ENCODE measurements at places on chromosomes 11 and 22.
A peak's percentile ranks its signal among the peaks of the same experiment; 100 is the strongest.

GRCh38 chr11:24064309-24064903 is 432.4 kb upstream of the LUZP2 start:
- DNase-seq, result no peak

- no peak for DNase-seq
These were observed 167.4 kb downstream of the BRD1 start for GRCh38 chr22:49660321-49660720.

DNA sequence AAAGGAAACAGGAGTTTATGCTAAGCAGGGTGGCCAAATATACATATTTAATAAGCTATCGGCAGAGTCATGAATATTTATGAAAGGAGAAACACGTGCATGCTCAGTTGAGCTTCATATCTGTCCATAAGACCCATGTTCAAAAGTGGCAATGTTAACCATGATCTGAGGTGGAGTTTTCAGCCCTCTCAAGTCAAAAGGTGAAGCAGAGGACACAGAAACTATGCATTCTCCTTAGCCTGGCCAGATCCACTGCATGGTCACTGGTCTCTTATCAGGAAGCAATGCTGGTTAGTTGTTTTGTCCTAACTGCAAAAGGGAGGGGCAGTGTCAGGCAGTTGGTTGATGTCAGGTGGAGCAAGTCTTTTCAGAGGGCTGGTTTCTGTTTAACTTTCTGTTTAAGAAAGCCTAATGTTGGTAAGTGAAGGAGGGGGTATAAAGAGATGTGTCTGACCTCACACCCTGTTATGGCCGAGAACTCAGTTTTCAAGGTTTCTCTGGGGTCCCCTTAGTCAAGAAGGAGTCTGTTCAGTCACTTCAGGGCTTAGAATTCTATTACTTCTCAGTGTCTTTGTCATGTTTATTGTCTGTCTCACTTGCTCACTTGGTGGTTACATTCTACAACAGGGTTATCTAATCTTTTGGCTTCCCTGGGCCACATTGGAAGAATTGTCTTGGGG is 5.5 kb upstream of the SELENOH start:
- no peak for DNase-seq

GRCh38 chr11:119571311-119571710 is 148.3 kb upstream of the THY1 start:
- peak; percentile 16 for DNase-seq

DNA sequence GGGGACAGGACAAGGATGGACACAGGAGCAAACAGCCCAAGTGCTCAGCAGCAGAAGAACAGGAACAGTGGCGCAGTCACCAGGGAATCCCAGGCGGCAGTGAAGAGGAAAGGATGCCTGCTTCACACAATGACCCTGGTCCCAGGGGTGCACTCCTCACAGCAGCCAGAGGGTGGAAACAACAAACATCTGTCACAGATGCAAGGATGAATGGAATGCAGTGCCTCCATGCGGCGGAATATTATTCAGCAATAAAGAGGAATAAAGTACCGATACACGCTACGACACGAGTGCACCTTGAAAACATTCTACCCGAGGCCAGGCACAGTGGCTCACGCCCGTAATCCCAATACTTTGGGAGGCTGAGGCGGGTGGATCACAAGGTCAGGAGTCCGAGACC is 12.7 kb downstream of the CSNK1E start:
- DNase-seq, result peak; percentile 37

GRCh38 chr11:65486570-65487466 is 12.0 kb upstream of the MALAT1 start:
- no peak for DNase-seq

GRCh38 chr22:40612291-40612751 is 24.2 kb downstream of the MRTFA start:
- no peak for DNase-seq

- no peak for DNase-seq
These were observed 9.4 kb upstream of the NLRP10 start for GRCh38 chr11:7974668-7975067.

GRCh38 chr22:29870574-29870973 is 12.4 kb upstream of the MTMR3 start:
- no peak for DNase-seq

- DNase-seq, result peak; percentile 48
These were observed 1.5 kb downstream of the GALNT18 start for GRCh38 chr11:11620173-11620920.

- no peak for DNase-seq
These were observed 15.8 kb downstream of the EPS8L2 start for GRCh38 chr11:721741-722345.

- peak; percentile 74 for DNase-seq
These were observed 342 bp downstream of the EFCAB6 start for GRCh38 chr22:43811777-43812148.

DNA sequence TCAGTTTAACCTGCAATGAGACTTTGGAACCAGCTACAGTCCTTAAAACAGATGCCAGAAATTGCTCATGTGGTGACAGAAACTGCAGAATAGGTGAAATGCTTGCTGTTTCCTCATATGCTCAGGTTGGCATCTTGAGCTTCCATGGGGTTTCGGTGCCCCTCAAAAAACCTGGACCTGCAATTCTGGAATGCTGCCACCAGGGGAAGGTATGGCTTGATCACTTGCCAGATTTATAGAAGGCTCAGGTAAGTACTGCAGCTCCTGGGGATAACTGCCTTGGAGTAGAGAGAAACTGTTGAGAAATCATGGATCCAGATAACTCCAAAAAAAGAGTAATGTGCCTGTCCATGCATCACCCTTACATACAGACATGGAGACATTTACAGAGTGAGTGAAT is 113.0 kb downstream of the CTTN start:
- DNase-seq, result no peak

GRCh38 chr11:5107285-5107684 is 30.9 kb downstream of the OR52A5 start:
- DNase-seq, result no peak

- DNase-seq, result peak; percentile 50
These were observed 24.1 kb upstream of the LRRC32 start for GRCh38 chr11:76694664-76695063.

GRCh38 chr11:134322553-134322952 is 9.2 kb upstream of the GLB1L2 start:
- no peak for DNase-seq

GRCh38 chr11:62157603-62158002 is 32.4 kb upstream of the SCGB1D1 start:
- DNase-seq, result no peak

GRCh38 chr22:31726692-31727091 is 23.2 kb downstream of the PRR14L start:
- no peak for DNase-seq

- DNase-seq, result no peak
These were observed 155.7 kb downstream of the CWF19L2 start for GRCh38 chr11:107301878-107302277.

- peak; percentile 81 for DNase-seq
These were observed at the start of gene TP53I11 for GRCh38 chr11:44950625-44951476. TSS of gene TP53I11 (minus strand) at chr11:44950883. CDS start at chr11:44938335, 12,548 bp downstream.

- no peak for DNase-seq
These were observed 30.9 kb downstream of the KCNC1 start for GRCh38 chr11:17765356-17766072.

GRCh38 chr11:92556431-92556830 is 331.8 kb downstream of the FAT3 start:
- DNase-seq, result peak; percentile 1

- no peak for DNase-seq
These were observed 389.5 kb upstream of the B3GAT1 start for GRCh38 chr11:134801570-134801969.

DNA sequence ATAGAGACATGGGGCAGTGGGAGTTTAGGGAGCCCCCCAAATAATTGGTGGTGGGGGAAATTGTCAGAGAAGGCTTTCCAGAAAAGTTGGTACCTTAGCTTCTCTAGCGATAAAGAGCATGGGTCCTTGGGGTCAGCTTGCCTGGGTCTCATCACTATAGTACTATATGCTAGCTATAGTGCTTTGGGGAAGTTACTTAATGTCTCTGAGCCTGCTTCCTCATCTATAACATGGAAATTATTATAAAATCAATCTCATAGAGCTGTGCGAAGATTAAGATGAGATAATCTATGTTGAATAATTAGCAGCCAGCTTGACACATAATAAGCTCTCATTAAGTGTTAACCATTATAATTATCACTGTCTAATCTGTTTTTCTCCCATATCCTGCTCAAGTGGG is 41.2 kb downstream of the STIM1 start:
- DNase-seq, result no peak

DNA sequence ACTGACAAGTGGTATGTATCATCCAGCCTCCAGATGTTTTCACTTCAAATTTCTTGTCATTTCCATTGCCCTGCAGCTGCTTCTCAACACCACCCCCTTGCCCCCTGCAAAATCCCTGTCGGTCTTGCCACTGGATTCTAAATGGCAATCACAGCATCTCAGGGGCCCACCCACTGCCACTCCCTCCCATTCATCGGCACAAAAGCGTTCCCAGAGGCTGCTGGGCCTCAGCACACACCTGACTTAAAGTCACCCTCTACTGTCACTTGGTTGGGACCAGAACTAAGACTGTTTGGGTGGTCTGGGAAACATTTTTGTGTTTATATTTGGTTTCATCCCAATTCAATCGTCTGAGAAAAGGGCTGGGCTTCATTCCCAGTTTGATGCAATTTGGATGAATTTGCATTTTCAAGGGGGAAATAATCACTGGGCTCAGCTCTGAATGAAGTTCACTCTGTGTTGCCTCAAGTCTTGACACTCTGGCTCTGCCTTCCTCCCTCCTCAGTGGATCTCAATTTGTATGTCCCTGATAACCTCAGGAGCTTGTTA is 27.1 kb downstream of the SYT13 start:
- no peak for DNase-seq

- no peak for DNase-seq
These were observed 144.6 kb downstream of the WT1 start for GRCh38 chr11:32290783-32291182.

DNA sequence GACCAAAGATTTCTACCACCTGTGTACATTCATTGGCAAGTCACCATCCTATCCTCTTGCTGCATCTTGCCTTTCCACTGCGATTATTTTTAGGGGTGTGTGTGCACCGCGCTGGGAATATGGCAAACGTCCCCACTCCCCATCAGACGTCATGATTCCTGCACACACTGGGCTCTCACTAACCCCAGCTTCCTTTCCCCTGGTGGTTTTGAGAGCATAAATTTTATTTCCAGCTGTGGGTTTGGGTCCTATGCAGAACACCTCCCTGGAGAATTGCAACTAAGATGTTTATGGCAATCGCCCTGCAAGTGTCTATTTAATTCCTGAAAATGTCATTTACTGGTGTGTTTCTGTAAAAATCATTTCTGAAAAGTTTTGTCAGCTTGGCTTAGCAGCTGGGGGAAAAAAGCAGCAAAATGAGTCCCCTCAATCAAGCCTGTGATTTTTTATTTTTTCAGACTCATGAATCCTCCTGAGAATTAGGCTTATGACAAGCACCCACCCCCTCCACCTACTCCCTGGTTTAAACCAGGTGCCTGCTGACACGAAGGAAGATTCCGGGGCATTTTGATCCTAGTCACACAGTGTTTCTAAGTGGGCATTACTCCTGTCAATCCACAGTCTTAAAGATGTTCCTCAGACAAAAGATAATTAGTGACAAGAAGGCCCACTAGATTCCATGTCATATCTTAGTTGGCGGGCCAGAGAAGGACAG is 23.8 kb downstream of the UPB1 start:
- DNase-seq, result no peak

DNA sequence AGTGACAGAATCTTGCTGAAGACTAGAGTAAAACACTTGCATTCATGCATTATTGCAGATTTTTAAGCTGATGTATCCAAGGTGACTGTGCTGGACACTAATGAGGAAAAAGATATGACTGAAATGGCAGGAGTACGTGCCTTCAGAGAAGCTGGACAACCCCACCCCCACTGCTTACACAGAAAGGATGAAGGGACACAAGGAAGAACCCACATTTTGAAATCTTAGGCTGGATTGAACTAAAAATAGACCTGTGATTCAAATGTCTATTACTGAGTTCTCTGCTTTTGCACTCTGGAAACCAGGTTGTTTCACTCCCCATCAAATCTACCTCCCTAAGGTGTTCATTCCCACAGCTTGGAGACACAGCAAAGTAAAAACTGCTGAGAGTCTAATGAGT is 117.1 kb downstream of the KCNC1 start:
- no peak for DNase-seq

DNA sequence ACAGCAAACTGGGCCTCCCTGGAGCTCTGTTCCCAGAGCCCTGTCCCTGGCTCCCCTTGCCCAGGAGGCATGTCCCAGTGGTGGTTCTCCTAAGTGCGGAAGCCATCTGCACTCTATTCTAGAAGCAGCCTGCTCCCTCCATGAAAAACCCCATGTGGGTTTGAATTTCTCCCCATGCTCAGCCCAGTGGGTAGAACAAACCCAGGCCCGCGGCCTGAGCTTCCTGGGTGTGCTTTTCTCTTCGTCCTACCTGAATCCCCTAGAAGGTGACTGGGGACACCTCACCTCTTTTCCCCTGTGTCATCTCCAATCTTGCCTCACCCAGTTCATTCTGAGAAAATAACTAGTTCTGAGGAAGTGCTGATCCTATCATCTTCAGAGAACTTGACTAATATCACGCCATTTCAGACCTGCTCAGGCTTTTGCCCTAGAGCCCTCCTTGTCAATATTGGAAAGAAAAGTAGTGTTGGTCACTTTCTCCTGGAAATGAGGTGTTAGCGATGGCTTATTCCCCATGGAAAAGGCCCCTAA is 15.9 kb downstream of the IL10RA start:
- DNase-seq, result no peak

- no peak for DNase-seq
These were observed 12.4 kb downstream of the UCP2 start for GRCh38 chr11:73969991-73970800.

DNA sequence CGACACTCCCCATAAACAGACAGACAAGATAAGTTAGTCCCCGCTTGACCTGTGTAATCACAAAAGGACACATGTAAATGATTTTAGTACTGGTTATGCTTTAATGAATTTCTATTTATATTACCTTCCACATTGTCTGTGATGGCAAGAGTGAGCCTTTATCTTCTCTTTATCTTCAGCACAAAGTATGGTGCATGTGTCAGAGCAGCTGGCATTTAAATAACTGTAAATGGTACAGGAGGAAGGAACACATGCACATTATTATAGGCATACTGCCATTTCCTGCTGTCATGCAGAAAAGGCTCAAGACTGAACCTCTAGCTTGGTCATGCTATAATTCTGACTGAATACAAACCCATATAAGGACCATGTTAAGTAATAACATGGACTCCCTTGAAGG is 1342.7 kb upstream of the TENM4 start:
- DNase-seq, result no peak

- no peak for DNase-seq
These were observed 6.9 kb downstream of the LDHC start for GRCh38 chr11:18419040-18419439.

- no peak for DNase-seq
These were observed 17.4 kb downstream of the SLC37A2 start for GRCh38 chr11:125080531-125080911.

DNA sequence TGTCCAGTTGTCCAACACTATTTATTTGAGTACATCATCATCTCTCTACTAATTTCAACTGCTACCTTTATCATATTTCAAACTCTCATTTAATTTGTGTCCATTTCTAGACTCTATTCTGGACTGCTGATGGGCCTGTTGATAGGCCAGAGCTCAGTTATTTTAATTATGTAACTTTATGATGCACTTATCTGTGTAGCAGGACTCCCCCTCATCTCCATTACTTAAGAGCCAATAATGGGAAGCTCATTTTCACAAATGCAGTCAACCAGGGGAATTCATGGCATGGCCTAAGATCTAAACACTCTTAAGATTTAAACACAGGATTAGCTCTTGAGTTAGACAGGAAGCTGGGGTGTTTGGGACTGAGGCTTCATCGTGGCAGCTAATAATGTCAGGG is 21.4 kb downstream of the KCNQ1OT1 start:
- peak; percentile 54 for DNase-seq
